ENCODE measurements at places on chromosomes 4 and X.
A peak's percentile ranks its signal among the peaks of the same experiment; 100 is the strongest.

GRCh38 chr4:26930964-26931363, 70.3 kb downstream of the STIM2 start:
- H3K4me1 ChIP-seq: peaks cover 4% of the 10 kb centered on the region
- peaks cover 4% of the 10 kb centered on the region for H3K36me3 ChIP-seq
- H3K27ac ChIP-seq: no peak overlapping the region
- no peak for DNase-seq
- no peaks in the 10 kb centered on the region for H3K27me3 ChIP-seq

GRCh38 chr4:48225368-48226141, 44.1 kb downstream of the TEC start:
- H3K27ac ChIP-seq: no peak overlapping the region
- H3K4me3 ChIP-seq: no peak overlapping the region
- H3K27me3 ChIP-seq: no peaks in the 10 kb centered on the region
- no peak for DNase-seq

- no peak for DNase-seq
- H3K4me3 ChIP-seq: no peak overlapping the region
- peaks cover 11% of the 10 kb centered on the region for H3K36me3 ChIP-seq
Measured at GRCh38 chrX:33923262-33923661, 208.9 kb downstream of the FAM47A start.

- H3K4me1 ChIP-seq: peaks cover 27% of the 10 kb centered on the region
- peak overlapping the region; percentile 88 for H3K27ac ChIP-seq
- no peak overlapping the region for H3K4me3 ChIP-seq
- no peak for DNase-seq
Measured at GRCh38 chr4:4693755-4694295, 152.0 kb upstream of the STX18 start.

- DNase-seq: no peak
- no peaks in the 10 kb centered on the region for H3K36me3 ChIP-seq
- no peaks in the 10 kb centered on the region for H3K4me1 ChIP-seq
Measured at GRCh38 chrX:51420610-51421009, 75.8 kb downstream of the NUDT11 start.

DNA sequence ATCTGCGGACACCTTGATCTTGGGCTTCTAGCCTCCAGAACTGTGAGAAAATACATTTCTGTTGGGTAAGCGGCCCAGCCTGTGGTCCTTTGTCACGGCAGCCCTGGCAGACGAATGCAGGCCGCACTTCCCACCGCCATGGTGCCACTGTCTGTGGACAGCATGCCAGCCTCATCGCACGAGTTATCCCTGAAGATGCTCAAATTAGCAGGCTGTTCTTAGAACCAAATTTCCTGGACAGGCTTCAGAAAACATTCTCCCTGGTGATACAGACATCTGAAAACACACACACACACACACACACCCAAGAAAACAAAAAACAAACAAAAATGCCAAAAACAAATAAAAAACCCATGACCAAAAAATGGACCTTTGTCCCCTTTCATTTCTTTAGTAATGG, 343.5 kb upstream of the GATB start:
- H3K27ac ChIP-seq: peak overlapping the region; percentile 76
- DNase-seq: no peak
- peaks cover 51% of the 10 kb centered on the region for H3K4me1 ChIP-seq
- no peaks in the 10 kb centered on the region for H3K36me3 ChIP-seq
- H3K27me3 ChIP-seq: no peaks in the 10 kb centered on the region
- H3K4me3 ChIP-seq: no peak overlapping the region

GRCh38 chr4:40254608-40255392, 58.0 kb downstream of the RHOH start:
- no peak for DNase-seq
- no peaks in the 10 kb centered on the region for H3K27me3 ChIP-seq

- no peaks in the 10 kb centered on the region for H3K27me3 ChIP-seq
- no peak overlapping the region for H3K4me3 ChIP-seq
- H3K4me1 ChIP-seq: peaks cover 5% of the 10 kb centered on the region
- H3K36me3 ChIP-seq: no peaks in the 10 kb centered on the region
Measured at GRCh38 chr4:139167774-139168444, 9.1 kb downstream of the ELF2 start.

Measured in mesothelial cell of epicardium (in vitro differentiated cells).